ENCODE measurements at places on chromosomes 12 and 14.
A peak's percentile ranks its signal among the peaks of the same experiment; 100 is the strongest.

DNA sequence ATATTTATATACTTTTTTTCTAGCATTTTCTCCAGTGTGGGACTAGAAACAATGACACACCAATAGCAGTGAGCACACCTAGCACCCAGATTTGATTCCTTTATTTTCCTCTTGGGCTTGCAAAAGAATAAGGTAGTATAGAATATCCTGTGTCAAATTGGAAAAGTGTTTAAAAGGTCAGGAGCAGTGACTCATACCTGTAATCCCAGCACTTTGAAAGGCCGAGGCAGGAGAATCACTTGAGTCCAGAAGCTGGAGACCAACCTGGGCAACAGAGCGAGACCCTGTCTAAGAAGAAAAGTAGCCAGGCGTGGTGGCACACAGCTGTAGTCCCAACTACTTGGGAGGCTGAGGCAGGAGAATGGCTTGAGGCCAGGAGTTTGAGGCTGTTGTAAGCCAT is 53.8 kb upstream of the SGPP1 start:
- DNase-seq: no peak

DNA sequence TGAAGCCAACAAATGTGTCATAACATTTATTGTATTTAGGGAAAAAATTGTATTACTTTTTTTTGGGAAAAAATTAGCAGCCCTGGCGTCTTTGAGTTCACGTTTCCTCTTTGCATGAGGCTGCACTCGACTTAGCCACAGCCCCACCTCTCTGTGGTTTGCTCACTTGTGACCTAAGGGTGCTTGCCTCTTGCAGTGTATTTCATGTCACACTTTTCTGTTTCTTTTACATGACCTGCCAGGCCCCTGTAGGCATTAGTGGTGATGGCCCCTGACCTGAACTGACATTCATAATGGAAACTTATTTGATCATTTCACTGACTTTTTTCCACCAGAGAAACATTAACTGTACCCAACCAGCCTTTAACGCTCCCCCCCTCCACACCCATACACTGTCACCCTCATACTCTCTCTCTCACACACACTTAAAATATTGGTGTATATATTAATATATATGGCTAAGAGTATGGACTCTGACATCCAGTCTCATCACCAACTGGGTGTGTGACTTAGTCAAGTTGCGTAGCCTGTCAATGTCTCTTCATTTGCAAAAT is 122.9 kb downstream of the PRKCH start:
- DNase-seq: peak; percentile 77

- no peak for DNase-seq
These were observed 48.6 kb downstream of the DRAM1 start for GRCh38 chr12:101925935-101926334.

DNA sequence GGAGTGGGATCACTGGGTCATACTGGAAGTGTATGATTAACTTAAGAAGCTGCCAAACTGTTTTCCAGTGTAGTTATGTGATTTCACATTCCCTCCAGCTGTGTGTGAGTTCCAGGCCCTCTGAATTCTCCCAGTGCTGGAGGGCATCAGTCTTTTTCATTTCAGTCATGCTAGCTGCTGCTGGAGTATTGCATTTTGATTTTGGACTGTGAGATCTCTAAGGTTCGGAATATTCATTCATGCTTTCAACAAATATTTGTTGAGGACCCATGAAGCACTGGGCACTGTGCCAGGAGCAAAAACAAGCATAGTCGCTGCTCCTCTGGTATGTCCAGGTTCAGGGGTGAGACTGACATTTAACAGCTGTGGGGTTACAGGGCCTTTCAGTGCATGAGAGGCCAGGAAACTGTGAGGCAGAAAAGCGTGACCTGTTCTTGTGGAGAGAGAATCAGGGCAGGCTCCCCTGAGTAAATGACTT is 133.2 kb downstream of the SCARB1 start:
- DNase-seq: no peak

GRCh38 chr12:88338486-88338885 is 196.4 kb downstream of the TMTC3 start:
- no peak for DNase-seq

- DNase-seq: no peak
These were observed 44.4 kb downstream of the CCDC60 start for GRCh38 chr12:119378903-119379302.

GRCh38 chr14:64303471-64303917 is 9.3 kb upstream of the ESR2 start:
- DNase-seq: no peak

DNA sequence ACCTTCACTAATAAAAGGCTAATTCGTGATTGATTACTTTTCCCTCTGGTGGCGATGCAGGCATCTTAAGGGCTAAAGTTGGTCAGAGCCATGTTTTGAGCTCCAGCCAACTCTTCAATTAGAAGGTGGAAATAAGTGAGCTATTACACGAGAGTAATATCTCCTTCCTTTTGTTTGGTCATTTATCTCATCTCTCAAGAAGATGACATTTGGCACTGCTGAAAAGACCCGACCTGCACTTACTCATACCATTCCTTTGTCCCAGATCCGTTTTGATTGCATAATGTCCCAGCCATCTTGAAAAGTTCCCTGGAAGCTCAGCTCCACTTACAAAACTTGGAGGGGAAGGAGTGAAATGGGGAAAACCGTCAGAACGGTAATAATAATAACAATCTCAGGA is 316.2 kb downstream of the VRK1 start:
- no peak for DNase-seq

DNA sequence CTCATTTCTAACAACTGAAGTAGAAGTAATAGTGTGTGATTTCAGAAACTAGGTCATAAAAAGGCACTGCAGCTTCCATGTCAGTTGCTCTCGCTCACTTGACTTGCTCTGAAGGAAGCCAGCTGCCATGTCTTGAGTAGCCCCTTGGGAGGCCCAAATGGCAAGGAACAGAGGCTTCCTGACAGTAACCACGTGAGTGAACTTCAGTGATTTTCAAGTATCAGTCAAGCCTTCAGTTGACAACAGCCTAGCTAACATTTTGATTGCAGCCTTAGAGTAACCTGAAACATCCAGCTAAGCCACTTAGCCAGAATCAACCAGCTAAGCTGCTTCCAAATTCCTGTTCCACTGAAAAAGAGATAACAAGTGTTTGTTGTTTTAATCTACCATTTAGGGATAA is 26.7 kb downstream of the TOGARAM1 start:
- no peak for DNase-seq

DNA sequence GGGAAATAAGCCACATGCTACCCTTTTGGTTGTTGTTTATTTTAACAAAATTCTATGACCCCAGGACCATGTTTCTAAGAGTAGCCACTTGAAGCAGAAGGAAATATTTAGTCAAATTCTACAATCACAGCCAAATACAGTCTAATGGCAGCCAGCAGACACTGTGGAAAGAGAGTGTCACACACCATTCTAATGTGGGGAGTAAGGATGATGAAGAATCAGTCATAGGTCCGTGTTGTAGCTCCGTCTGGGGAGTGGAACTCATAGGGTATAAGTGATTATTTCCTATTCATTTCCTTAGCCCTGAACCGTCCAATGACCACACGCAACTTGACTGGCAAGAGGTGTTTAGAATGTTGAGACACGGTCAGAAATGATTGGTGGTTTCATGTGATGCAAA is 461.2 kb downstream of the DPF3 start:
- DNase-seq: no peak

- DNase-seq: no peak
These were observed 577.7 kb downstream of the SLC16A7 start for GRCh38 chr12:60173224-60174170.

DNA sequence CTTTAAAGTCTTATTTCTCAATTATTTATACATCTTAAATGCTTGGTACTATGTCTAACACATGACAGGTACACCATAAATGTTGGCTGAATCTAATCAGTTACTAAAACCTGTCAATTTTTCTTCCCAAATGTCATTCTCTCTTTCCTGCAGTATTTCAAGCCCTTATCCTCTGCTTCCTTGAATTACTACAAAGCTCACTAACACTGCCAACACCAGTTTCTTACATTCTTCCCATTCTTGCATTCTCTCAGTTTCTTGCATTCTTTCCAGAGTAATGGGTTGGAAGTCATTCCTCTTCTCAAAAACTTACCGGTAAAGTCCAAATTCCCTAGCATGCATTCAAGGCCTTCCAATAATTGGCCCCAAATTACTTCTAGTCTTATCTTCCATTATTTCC is 9.6 kb upstream of the SMARCC2 start:
- DNase-seq: no peak

GRCh38 chr12:107238296-107238695 is 144.9 kb upstream of the CRY1 start:
- no peak for DNase-seq

GRCh38 chr12:65557438-65558181 is 266.7 kb upstream of the HMGA2 start:
- no peak for DNase-seq

GRCh38 chr14:41418851-41419250 is 187.8 kb upstream of the LRFN5 start:
- no peak for DNase-seq

DNA sequence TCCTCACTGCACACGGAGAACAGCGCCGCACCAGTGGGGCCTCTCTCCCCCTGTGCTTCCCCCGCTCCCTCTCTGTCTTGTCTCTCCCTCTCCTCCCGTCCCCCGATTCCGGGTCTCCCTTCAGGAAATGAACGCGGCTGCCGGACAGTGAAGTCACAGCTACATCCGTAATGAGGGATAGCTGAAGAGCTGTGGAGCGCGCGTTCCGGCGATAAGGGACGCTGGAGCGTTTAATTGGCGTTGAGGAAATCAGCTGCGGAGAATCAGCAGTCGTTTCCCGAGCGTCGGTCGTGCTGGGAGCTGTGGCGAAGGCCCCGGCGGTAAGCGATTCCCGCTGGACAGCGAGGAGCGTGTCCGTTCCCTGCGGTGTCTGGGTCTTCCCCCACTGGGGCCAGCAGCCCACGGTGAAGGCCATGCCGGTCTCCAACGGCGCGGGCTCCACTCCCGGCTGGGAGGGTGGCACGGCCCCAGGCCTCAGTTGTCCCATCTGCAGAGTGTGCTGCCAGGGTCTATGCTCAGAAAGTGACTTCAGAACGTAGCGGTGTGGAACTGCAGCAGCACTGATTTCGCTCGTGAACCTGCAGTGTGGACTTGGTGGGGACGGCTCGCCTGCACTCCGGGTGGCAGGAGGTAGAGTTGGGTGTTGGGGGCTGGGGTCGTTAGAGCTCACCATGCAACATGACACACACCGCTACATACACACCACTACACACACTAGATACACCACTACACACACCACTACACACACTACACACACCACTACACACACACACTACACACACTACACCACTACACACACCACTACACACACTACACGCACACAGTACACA is 10.9 kb downstream of the NOC4L start:
- DNase-seq: no peak

DNA sequence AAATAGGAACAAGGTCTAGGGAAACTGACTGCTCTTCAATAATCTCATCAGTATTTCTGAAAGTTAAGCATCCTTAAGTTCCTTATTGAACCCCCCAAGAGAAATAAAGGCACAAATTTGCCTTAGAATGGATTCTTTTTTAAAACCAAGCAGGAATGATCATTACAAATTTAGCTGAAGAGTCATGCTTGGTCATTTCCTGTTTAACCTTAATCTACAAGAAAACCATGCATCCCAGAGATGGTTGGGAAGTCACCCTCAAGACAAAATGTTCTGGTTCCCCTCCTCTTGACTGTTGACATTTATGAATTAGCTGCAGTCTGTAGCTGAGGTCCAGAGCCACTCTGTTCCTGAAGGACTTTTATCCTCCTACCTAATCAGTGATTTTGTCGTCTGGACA is 291.8 kb upstream of the G2E3 start:
- no peak for DNase-seq

DNA sequence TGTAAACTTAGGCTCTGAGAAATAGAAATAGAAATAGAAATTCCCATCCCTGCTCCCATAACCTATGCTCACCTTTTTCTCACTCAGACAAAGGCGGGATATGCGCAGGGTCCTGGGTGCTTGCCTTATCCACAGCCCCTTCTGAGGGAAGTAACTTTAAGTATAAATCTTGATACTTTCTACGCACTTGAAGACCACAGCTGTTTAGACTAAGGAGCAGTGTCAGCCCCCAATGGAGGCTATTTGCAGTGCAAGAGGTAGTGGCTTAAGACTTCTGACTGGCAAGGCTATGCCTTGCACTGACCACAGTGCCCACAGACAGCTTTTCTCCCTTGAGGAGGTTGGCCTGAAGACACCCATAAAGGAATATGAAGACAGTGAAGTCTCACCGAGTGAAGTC is 35.2 kb downstream of the ASCL1 start:
- DNase-seq: no peak

DNA sequence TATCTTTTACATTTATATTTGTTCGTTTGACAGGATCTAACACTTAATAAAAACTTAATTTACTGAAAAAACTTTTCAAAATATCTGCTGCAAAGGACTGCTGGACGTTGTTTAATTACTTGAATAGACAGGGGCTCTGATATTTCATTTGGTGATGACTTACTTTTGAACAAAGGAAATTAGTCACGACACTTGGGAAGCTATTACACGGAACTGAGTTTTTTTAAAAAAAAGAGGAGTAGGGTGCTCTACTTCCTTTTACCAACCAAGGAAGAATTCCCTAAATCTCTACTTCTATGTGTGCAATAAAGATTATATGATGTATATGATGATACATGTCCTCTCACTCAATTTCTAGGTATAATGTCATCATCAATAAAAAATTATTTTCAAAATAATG is 4.7 kb downstream of the FGD6 start:
- no peak for DNase-seq

DNA sequence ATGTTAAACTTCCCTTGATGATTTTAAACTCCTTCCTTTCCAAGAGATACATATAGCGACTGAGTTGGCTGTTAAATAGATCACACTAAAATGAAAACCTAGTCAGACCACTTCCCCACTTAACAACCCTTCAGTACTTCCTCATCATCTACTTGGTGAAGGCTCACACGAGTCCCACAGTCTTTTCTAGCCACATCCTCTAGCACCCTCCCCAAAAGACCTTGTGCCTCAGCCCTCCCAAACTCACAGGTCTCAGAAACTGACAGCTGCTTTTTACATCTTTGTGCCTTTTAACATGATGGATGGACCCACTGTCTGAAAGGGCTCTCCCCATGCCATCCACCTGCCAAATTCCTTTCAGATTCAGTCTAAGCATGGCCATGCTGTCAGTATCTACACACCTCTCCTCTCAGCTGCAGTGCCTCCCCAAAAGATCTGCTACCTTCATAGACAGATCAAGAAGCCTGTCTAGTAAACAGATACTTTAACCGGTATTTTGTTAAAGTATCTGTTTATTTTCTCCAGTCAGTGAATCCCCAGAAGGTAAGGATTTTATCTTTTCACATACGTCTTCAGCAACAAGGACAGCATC is 65.1 kb upstream of the GPHB5 start:
- DNase-seq: no peak

GRCh38 chr12:106188256-106188655 is 49.5 kb upstream of the NUAK1 start:
- DNase-seq: no peak

GRCh38 chr12:18217966-18218365 is 43.4 kb upstream of the PIK3C2G start:
- DNase-seq: no peak

- DNase-seq: no peak
These were observed 76.0 kb downstream of the ACACB start for GRCh38 chr12:109192358-109192757.
